ENCODE measurements at places on chromosomes 13 and 19.

- no peak for DNase-seq
Observed at GRCh38 chr19:48798937-48799336, 11.9 kb downstream of the BCAT2 start.

- peak; percentile 69 for DNase-seq
Observed at GRCh38 chr19:17282488-17283125, 906 bp downstream of the ANKLE1 start.

GRCh38 chr13:111946214-111946613 is 120.7 kb upstream of the SOX1 start:
- no peak for DNase-seq

GRCh38 chr13:39159846-39160370 is 121.7 kb downstream of the NHLRC3 start:
- no peak for DNase-seq

- no peak for DNase-seq
Observed at GRCh38 chr13:59280297-59280696, 883.4 kb downstream of the DIAPH3 start.

GRCh38 chr19:39419003-39419402 is 6.5 kb downstream of the PLEKHG2 start:
- DNase-seq: no peak
